Naive thymus-derived CD8-positive, alpha-beta T cell (primary cell): ENCODE measurements at places on chromosomes 7 and 10. TPM values are rescaled to one million over a fixed set of nuclear protein-coding genes. Genes with fewer than 3 reads are reported as not detected.

The CDHR3 gene
- polyA plus RNA-seq = 0.63 TPM

The HOXA10 gene
- 0.19 TPM for polyA plus RNA-seq

The SLC18A3 gene
- polyA plus RNA-seq = not detected

The SPDYE16 gene
- not detected for polyA plus RNA-seq

The TAS2R3 gene
- polyA plus RNA-seq = not detected

The LDB3 gene
- polyA plus RNA-seq = not detected

The SPDYE6 gene
- polyA plus RNA-seq = 0.52 TPM
